ENCODE measurements at places on chromosomes 3 and 15.

- no peak for DNase-seq
These were observed 229.7 kb downstream of the SLCO3A1 start for GRCh38 chr15:92083190-92083589.

- no peak for DNase-seq
These were observed 2.0 kb downstream of the SIDT1 start for GRCh38 chr3:113534365-113534764.

DNA sequence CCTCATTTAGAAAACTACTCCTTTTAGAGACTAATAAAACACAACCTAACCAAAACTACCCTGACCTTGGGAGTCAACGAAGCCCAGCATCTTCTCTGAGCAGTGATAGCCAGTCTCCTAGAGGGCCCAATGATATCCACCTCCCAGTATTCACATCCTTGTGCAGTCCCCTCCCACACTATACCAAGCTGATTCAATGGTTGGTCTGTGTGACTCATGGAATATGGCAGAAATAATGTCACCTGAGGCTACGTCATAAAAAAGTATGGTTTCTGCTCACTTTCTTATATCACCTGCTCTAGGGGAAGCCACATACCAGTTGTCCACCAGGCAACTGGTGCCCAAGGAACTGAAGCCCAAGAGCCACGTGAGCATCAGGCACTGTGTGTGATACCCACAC is 21.4 kb upstream of the USF3 start:
- DNase-seq = no peak

GRCh38 chr3:161137260-161137659 is 32.1 kb upstream of the B3GALNT1 start:
- no peak for DNase-seq

DNA sequence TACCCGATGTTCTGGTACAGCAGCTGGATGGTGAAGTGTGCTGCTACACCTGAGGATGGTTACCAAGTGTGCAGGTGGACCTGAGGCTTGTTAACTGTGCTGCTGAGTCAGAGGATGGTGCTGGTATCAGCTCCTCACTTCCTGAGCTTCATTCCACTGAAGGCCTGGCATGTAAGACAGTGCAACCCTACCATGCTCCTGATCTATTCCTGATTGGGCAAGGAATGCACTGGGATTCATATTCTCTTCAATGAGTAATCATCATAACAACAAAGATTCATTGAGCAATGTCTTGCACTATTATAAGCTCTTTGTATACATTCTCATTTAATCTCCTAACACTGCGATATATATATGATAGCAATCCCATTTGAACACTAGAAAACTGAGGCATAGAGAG is 62.9 kb upstream of the THSD4 start:
- DNase-seq = peak; percentile 91

DNA sequence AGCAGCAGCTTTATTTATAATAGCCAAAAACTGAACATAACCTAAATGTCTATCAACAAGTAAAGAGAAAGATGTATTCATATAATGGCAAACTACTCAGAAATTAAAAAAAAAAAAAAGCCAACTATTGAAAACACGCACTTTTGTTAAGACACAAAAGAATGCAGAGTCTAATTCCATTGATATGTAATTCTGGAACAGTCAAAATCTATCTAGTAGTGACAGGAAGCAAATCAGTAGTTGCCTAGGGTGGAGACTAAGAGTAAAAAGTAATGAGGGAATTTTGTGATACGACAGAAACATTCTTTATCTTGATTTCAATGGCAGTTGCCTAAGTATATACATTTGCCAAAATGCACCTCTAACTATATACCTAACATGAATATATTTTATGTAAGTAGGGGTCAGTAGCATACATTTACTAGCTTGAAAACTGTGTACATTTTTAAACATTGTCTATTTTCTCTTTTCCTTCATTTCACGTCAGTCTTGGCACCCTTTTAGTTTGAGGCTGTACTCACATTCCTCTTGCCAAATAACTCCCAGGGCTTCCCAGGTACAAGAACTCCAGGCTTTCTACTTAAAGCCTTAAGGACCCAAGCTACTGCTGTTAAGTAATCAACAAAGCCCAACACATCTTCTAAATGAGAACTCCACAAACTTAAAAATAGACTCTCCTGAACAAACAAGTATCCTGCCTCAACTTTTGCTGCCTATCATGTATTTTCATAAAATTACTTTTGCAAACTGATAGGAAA is 54.7 kb downstream of the ADAM10 start:
- peak; percentile 7 for DNase-seq

DNA sequence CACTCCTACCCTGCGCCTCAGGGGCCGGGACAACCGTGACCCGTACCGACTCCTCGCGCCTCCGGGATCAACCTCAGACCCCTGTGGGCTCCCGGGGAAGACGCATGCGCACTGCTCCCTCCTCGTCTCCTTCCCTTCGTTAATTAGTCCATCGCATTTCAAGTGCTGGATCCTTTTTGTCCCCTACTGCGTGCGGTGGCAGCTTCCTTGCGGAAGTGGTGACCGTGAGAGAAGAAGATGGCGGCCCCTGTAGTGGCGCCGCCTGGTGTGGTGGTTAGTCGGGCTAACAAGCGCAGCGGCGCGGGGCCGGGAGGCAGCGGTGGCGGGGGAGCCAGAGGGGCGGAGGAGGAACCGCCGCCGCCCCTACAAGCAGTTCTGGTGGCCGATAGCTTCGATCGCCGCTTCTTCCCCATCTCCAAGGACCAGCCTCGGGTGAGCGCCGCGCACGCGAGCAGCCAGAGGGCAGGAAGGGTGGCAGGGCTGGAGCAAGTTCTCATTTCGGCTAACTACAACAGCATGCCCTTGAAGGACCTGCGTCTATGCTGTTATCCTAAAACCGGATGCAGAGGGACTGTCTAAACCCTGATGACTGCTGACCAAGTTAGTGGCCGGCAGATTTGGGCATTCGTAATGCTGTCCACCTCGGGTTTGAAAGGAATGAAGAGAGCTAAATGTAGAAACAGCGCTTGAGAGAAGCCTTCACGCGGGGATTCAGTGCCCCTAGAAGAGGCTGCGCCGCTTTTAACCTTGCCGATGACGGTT is at the start of gene EIF2B5:
EIF2B5 (plus strand) TSS at position 210 of the 762 bp plus-strand sequence; CDS start at position 238, 28 bp downstream.
- DNase-seq = peak; percentile 97

- DNase-seq = peak; percentile 54
These were observed 78.8 kb upstream of the BOC start for GRCh38 chr3:113132571-113132996.

DNA sequence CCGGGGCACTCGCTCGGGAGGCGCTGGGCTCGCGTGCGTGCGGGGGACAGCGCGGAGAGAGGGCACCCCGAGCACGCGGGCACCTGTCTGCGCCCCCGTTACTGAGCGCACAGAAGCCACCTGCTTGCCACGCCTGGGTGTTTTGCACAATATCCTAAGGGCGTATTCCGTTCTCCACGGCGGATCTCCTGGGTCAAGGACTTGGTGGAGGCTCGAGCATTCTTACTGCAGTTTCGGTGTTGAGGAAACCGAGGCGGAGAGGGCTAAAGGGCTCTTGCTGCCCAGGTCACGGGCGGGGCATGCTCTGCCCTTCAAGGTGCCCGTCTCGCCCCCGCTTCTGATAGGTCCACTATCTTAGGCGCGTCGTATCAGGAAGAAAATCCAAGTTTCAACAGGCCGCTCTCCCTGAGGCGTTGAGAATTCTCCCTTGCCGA is 526 bp downstream of the GPD1L start:
- no peak for DNase-seq

GRCh38 chr3:180036671-180037455 is at the start of gene PEX5L:
TSS of gene PEX5L (minus strand) at chr3:180036937. CDS start at chr3:180036599, 338 bp downstream.
- peak; percentile 59 for DNase-seq

- DNase-seq = no peak
These were observed 611 bp downstream of the CTDSPL2 start for GRCh38 chr15:44427756-44428724.

GRCh38 chr3:131329774-131330173 is 51.8 kb upstream of the NUDT16 start:
- no peak for DNase-seq

DNA sequence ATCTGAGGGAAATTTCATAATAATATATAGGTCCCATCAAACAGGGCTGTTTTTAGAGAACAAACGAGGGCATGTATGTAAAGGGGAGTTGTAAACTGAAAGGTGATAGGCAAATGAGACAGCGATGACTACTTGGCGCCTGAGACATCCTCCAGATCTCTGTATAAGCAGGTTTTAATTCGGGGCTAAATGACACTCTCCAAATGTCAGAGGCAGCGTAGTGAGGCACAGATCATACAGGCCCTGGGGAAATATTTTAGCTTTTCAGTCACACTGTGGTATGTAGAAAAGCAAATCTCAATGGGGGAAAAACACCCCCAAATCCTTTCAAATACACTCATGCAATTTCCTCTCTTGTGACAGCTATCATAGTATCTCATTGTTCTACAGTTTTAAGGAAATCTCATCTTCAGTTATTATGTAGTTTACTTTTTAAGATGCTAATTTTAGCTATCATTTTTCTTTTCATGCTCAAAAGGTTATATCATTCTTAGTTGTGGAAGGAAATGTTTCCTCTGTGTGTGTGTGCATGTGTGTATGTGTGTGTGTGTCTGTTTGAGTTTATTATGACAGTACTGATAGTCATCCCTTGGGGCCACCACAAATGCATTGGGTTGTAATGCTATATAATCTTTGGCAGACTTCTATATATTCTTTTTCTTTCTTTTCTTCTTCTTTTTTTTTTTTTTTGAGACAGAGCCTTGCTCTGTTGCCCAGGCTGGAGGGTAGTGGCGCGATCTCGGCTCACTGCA is 1.1 kb downstream of the TPRG1 start:
- DNase-seq = peak; percentile 57

Measured in fibroblast of skin of back (primary cell).